ENCODE measurements at places on chromosomes 3 and 15. TPM values are rescaled to one million over a fixed set of nuclear protein-coding genes. Genes with fewer than 3 reads are reported as not detected.

XIRP1 gene
- total RNA-seq = not detected

RTP1 gene
- total RNA-seq = not detected

ARHGEF26 gene
- 1.6 TPM for total RNA-seq

NLGN1 gene
- 3.3 TPM for total RNA-seq

CNTN3 gene
- 1.7 TPM for total RNA-seq

SPESP1 gene
- 7.8 TPM for total RNA-seq

TMEM212 gene
- total RNA-seq = not detected

KIF23 gene
- 5.1 TPM for total RNA-seq

ZNF774 gene
- total RNA-seq = 1.5 TPM

Data from smooth muscle cell of trachea (primary cell).